ENCODE measurements at places on chromosomes 3 and 15.

DNA sequence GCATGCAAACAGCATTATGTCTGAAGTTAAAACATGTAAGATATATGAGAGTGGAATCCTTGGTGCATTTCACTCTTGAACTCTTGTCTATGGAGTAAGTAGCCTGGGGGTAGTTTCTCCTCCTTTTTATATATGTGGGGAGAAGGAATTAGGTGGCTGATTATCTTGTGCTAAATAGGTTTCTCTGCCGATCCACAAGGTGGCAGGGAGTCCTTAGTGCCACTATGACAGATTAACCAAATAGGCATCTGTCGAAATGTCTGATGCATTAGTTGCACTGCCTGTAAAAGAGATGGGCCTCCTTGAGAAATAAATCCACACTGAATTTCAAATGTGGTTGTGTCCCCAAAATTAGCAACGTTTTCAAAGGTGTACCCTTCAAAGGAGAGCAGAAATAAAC is 170.1 kb downstream of the CNTN4 start:
- DNase-seq = no peak

DNA sequence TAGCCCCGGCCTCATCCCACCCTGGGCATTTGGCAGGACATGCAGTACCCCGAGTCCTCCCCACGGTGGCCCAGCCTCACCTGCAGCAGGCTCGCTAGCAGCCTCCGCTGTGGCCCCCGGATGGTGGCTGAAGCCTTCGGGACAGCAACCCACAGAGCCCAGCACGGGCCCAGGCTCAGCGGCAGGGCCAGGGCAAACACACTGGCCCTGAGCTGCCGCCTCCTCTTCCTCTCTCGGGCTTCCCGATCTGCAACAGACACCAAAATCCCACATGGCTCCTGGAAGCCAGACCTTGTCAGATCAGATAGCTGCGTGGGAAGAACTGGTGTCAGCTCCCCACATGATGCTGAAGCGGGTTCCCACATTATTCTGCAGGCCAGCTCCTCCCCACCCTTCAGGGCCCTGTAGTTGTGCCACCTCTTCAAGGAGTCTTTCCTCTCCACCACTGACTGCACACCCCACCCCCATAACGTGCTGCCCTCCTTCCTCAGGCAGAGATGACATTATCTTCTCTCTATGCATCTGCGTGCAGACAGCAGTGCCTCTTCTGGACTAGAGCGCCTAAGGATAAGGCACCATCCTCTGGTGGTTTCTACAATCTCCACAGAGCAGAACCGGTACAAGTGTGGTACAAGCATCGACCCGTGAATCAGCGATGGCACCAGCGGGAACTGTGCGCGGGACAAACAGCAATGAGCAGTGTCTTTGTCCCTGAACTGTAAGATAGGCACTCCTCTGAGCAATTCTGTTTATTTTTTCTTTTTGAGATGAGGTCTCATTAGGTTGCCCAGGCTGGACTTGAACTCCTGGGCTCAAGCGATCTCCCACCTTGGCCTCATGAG is 9.5 kb downstream of the TMEM44 start:
- DNase-seq = no peak

- DNase-seq = no peak
Measured at GRCh38 chr15:86735247-86736040, 655.8 kb downstream of the AGBL1 start.

DNA sequence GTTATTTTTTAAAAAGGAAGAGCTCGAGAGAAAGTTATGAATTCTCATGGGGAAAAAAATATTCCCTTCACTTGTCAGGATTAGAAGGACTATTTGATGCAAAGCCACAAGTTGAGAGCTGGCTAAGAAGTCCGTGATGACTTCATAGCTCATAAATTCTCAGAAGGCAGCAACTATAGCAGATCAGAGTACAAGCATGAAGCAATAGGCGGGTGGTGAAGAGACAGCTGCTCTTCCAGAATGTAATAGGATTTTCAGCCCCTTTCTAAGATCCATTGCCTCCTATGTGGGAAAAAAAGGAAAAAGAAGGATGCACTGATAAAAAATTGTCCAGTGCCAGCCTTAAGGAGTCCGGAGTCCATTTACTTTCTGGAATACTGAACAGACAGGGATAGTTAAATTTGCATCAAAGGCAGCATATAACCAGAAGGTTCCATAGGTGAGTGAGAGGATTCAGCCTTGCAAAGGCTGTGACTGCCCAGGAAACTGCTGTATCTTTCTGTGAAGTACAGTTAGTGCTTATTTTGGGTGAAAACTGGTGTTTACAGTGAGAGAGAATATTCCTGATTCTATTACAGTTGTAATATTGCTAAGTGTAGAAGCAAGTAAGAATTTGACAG is 929.5 kb upstream of the ALCAM start:
- no peak for DNase-seq

GRCh38 chr3:195150181-195151118 is 120.5 kb downstream of the XXYLT1 start:
- DNase-seq = peak; percentile 47

DNA sequence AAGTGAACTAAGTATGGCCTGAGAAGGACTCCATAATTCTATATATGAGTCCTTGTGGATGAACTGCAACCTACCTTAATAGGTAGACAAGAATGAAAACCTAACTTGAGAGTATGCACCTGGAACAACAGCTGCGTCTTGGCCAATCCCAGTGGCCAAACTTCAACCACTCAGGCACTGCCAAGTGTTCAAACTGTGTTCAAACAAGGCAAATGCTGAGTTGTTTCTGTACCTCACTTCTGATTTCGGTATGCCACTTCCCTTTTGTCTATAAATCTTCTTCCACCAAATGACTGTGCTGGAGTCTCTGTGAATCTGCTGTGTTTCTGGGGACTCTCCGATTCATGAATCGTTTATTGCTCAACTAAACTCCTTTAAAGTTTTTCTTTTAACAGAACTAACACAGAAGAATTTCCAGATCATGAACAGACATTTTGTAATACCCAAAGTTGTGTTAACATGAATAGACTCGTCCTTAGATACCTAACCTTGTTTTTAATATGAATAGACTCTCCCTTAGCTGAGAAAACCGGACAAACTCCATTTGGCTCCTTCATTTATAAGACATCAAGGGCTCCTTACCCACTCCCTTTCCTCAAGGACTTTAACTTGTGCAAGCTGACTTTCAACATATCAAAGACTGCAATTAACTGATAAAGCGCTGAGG is 4.1 kb downstream of the ZNF717 start:
- DNase-seq = peak; percentile 28

- no peak for DNase-seq
Measured at GRCh38 chr3:139005356-139005993, 593 bp downstream of the PRR23A start.

- peak; percentile 31 for DNase-seq
Measured at GRCh38 chr15:50051811-50052419, 67.1 kb downstream of the ATP8B4 start.

DNA sequence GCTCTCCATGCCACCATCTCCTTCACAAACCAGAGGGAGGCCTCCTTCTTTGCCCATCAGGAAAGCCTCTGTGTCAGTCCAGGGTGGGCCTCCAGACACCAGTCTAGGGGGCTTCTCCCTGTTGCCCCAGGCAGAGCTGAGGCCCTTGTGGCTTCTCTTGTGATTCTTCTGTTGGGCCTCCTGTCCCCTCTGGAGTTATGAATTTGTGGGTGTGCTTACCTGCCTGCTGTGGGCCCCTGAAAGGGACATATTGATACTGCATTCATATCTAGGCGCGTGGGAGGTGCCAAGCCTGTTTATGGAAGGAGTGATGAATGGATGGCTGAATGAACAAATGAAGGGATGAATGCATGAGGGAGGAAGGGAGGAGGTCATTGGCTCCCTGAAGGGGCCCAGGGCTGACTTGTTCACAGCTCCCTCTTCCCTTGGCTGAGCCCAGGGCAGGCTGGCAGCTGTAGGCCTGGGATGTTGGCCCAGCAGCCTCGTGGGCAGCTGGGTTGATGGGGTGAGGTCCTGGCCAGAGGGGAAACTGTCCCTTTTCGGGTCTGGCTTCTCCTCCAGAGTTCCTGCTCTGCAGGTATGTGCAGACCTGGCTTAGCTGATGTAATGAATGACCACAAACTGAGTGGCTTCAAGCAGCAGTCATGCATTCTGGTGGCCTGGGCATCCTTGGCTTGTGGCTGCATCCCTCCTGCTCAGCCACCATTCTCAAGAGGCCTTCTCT is 195.4 kb downstream of the GOLGA6L6 start:
- DNase-seq = no peak

DNA sequence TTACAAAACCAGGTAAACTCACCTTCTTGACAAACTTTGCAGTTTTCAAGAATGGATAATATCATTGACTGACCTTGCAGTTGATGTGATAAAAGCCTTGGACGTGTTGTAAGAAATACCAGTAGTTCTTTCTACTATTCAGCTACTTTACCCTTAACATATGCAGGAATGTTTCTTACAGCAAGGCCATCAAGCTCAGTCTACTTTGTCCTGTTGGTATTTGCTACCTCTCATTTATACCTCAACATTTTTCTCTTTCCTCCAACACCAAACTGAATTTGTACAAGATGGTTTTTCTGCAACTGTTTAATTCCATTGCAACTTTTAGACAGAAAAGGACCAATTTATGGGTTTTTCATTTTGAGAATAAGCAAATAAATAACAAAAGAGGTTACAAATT is 147.4 kb upstream of the BCHE start:
- DNase-seq = no peak

- DNase-seq = no peak
Measured at GRCh38 chr15:49315391-49315823, 107.6 kb upstream of the FGF7 start.

GRCh38 chr3:140505876-140506275 is 172.0 kb upstream of the TRIM42 start:
- DNase-seq = no peak

- DNase-seq = no peak
Measured at GRCh38 chr3:84692261-84692660, 266.5 kb upstream of the CADM2 start.

GRCh38 chr15:26197719-26198118 is 334.6 kb upstream of the ATP10A start:
- no peak for DNase-seq

- no peak for DNase-seq
Measured at GRCh38 chr3:78912687-78913086, 855.1 kb downstream of the ROBO1 start.

- no peak for DNase-seq
Measured at GRCh38 chr15:43968551-43968950, 141.7 kb downstream of the WDR76 start.

- DNase-seq = no peak
Measured at GRCh38 chr3:165859061-165859460, 21.8 kb upstream of the BCHE start.

- DNase-seq = no peak
Measured at GRCh38 chr3:51705276-51706020, 1.4 kb upstream of the GRM2 start.

DNA sequence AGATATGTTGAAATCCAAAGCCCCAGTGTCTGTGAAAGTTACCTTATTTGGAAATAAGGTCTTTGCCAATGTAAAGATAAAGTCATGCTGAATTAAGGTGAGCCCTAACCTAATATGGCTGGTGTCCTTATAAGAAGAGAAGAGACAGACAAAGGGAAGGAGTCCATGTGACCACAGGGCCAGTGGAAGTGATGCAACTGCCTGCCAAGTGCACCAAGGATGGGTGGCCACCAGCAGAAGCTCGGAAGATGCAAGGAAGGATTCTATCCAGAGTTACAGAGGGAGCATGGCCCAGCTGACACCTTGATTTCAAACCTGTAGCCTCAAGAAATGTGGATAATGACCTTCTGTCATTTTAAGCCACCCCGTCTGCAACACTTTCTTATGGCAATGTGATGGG is 35.3 kb upstream of the PGPEP1L start:
- no peak for DNase-seq

DNA sequence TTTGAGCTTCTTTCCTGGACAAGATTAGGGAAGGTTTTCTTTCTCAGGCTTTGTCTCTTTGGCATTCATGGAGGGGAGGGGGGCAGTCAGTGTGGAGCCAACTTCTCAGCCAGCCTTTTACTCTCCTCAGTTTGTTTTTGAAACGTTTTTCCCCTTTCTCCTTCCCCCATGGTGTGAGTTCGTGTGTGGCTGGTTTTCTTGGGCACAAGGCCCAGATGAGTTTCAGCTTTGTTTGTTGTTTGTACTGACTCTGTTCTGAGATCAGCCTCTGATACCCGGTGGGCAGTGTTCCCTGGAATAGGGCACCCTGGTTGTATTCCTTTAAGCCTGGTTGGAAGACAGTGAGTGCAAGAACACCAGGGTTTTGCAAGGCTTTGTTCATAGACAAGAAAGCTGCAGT is 168.2 kb upstream of the RARB start:
- no peak for DNase-seq

GRCh38 chr3:125022206-125022605 is 33.6 kb downstream of the HEG1 start:
- DNase-seq = no peak

DNA sequence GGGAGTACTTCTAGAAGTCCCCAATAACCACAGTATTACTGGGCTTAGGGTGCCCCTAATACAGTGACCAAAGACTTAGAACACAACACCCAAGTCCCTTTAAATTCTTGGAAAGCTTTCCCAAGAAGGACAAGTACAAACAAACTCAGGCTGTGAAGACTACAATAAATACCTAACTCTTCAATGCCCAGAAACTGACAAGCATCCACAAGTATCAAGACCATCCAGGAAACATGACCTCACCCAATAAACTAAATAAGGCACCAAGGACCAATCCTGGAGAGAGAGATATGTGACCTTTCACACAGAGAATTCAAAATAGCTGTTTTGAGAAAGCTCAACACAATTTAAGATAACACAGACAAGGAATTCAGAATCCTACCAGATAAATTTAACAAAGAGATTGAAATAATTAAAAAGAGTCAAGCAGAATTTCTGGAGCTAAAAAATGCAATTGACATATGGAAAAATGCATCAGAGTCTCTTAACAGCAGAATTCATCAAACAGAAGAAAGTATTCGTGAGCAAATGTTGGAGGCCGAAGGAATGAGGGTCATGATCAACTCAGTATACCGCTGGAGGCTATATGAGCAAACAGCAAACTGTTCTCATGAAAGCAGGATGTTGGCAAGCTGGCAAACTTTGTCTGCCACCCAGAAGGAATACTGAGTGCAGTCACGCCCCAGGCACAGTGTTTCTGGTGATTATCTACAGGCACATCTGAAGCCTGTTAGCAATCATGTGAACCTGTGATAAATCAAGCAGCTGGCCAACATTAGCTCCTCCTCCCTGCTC is 87.0 kb upstream of the NECTIN3 start:
- DNase-seq = no peak

GRCh38 chr15:77702211-77702957 is 69.7 kb upstream of the LINGO1 start:
- DNase-seq = peak; percentile 35
